Body of pancreas (tissue), 4 donors: ENCODE measurements at places on chromosomes 11 and 22. TPM values are rescaled to one million over a fixed set of nuclear protein-coding genes. Genes with fewer than 3 reads are reported as not detected.
A peak's percentile ranks its signal among the peaks of the same experiment; 100 is the strongest.

DNA sequence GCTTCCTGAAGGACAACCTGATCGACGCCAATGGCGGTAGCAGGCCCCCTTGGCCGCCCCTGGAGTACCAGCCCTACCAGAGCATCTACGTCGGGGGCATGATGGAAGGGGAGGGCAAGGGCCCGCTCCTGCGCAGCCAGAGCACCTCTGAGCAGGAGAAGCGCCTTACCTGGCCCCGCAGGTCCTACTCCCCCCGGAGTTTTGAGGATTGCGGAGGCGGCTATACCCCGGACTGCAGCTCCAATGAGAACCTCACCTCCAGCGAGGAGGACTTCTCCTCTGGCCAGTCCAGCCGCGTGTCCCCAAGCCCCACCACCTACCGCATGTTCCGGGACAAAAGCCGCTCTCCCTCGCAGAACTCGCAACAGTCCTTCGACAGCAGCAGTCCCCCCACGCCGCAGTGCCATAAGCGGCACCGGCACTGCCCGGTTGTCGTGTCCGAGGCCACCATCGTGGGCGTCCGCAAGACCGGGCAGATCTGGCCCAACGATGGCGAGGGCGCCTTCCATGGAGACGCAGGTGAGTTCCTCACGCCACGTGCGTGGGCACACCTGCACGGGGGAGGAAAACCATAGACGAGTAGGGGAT is 1.5 kb downstream of the BCR start:
- peak overlapping the region; percentile 11 for H3K4me3 ChIP-seq
- no peaks in the 10 kb centered on the region for H3K27me3 ChIP-seq
- peak overlapping the region; percentile 18 for H3K27ac ChIP-seq
- no peak for DNase-seq
- H3K4me1 ChIP-seq: peaks cover 58% of the 10 kb centered on the region

DNA sequence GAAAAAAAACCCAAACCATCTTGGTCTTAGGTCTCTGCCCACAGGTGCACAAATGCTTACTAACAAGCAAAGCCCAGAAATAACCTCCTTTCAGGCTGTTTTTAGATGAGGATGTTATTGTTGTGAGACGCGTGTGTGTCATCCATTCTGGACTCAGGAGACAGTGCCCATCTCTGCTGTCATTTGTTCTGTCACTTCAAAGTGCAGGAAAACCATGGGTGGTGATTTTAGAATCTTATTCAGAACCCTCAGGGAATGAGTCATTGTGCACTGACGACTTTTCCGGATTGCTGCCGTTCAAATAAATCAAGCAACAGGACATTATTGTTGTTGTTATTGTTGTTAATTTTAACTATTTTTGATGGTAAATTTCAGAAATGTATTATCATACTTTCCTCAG is 110.3 kb downstream of the LRRC32 start:
- no peaks in the 10 kb centered on the region for H3K27me3 ChIP-seq
- no peaks in the 10 kb centered on the region for H3K36me3 ChIP-seq
- no peak for DNase-seq
- no peaks in the 10 kb centered on the region for H3K4me1 ChIP-seq
- H3K27ac ChIP-seq: no peak overlapping the region

- H3K4me1 ChIP-seq: peaks cover 15% of the 10 kb centered on the region
- H3K4me3 ChIP-seq: no peak overlapping the region
- no peaks in the 10 kb centered on the region for H3K36me3 ChIP-seq
- H3K27me3 ChIP-seq: no peaks in the 10 kb centered on the region
- peak; percentile 28 for DNase-seq
Measured at GRCh38 chr22:50576070-50576469, 2.2 kb downstream of the CPT1B start.

DNA sequence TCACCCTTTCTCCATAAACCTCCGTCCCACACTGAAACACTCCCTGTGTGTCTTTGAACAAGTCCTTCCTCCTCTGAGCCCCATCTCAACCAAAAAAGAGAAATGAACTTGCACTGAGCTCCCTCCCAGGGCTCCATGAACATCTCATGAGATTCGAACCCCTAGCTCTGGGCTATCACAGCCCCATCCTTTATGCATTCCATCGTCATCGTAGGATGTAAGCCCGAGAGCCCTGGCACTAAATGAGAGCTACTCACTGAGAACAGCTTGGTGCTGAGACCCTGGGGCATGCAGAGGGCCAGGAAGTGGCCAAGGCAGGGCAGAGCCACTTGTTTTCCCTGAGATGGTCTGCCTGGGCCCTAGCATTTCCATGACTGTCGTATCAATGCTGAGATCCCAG is 12.9 kb upstream of the SLC43A3 start:
- no peak overlapping the region for H3K4me3 ChIP-seq
- peaks cover 6% of the 10 kb centered on the region for H3K4me1 ChIP-seq
- no peak overlapping the region for H3K27ac ChIP-seq
- H3K36me3 ChIP-seq: no peaks in the 10 kb centered on the region

- no peaks in the 10 kb centered on the region for H3K27me3 ChIP-seq
- DNase-seq: no peak
- no peak overlapping the region for H3K27ac ChIP-seq
- H3K36me3 ChIP-seq: no peaks in the 10 kb centered on the region
- H3K4me3 ChIP-seq: no peak overlapping the region
Measured at GRCh38 chr11:98104249-98104648, 916.5 kb upstream of the CNTN5 start.

- no peaks in the 10 kb centered on the region for H3K27me3 ChIP-seq
- DNase-seq: no peak
- H3K27ac ChIP-seq: no peak overlapping the region
- no peak overlapping the region for H3K4me3 ChIP-seq
Measured at GRCh38 chr22:44159221-44159620, 21.5 kb upstream of the PARVG start.

DNA sequence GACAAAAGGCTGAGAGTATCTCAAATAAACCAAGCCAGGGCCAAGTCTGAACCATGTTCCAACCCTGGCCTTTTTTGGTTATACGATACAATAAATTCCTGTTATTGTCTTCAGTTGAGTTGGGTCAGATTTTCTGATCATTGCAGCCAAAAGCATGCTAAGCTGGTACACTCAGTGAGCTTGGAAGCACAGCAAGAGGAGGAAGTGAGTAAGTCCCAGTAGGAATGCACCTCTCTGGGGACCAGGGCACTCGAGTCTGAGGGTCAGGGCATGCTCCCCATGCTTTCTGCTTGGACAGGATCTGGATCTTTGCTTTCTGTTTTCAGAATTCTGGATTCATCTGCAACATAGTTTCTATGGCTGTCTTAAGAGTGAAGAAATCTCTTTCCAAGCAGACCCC is 73.1 kb downstream of the TMPRSS5 start:
- H3K4me1 ChIP-seq: peaks cover 8% of the 10 kb centered on the region
- H3K4me3 ChIP-seq: no peak overlapping the region
- H3K27ac ChIP-seq: no peak overlapping the region

- no peak overlapping the region for H3K27ac ChIP-seq
- peaks cover 7% of the 10 kb centered on the region for H3K4me1 ChIP-seq
- H3K36me3 ChIP-seq: no peaks in the 10 kb centered on the region
- H3K4me3 ChIP-seq: no peak overlapping the region
Measured at GRCh38 chr11:110219006-110219785, 77.2 kb downstream of the RDX start.

- H3K4me3 ChIP-seq: no peak overlapping the region
- no peak for DNase-seq
- H3K27me3 ChIP-seq: no peaks in the 10 kb centered on the region
- H3K27ac ChIP-seq: no peak overlapping the region
- peaks cover 12% of the 10 kb centered on the region for H3K36me3 ChIP-seq
Measured at GRCh38 chr22:41123151-41123550, 30.8 kb downstream of the EP300 start.

DNA sequence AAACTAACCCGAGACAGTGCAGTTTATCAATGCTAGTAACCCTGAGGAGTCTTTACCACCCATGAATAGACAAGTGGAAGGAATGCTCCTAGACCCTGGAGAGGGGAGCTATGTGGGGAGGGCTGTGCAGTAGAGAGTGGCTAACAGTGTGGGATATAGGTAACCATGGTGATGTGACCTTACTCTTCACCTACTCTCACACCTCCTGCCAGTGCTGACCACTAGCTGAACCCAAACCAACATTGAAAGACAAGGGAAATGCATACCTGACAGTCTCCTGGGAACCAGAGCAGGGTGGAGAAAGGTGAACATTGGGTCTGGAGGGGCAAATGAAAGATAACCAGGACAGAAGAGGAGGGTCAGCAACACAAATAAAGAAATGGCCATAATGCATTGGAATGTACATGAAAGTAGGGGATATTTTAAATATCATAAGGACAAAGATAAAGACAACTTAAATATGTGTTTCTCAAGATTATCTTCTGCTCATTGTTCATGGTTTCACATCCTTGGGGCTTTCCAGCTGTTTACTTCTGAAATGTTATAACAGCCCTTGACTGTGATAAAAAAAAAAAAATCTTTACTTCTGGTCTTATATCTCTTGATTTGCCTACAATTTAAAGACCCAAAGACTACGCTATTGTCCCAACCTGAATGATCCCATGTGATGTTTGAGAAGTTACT is 983.3 kb upstream of the TENM4 start:
- no peak for DNase-seq
- no peaks in the 10 kb centered on the region for H3K36me3 ChIP-seq
- H3K4me1 ChIP-seq: no peaks in the 10 kb centered on the region
- no peak overlapping the region for H3K4me3 ChIP-seq
- no peaks in the 10 kb centered on the region for H3K27me3 ChIP-seq

- H3K27me3 ChIP-seq: no peaks in the 10 kb centered on the region
- no peaks in the 10 kb centered on the region for H3K4me1 ChIP-seq
- H3K36me3 ChIP-seq: no peaks in the 10 kb centered on the region
- no peak overlapping the region for H3K4me3 ChIP-seq
- no peak for DNase-seq
- H3K27ac ChIP-seq: no peak overlapping the region
Measured at GRCh38 chr11:111185266-111185665, 60.3 kb upstream of the POU2AF2 start.

- H3K27me3 ChIP-seq: no peaks in the 10 kb centered on the region
- no peak overlapping the region for H3K4me3 ChIP-seq
- H3K27ac ChIP-seq: no peak overlapping the region
- DNase-seq: no peak
Measured at GRCh38 chr22:28012832-28013460, 93.9 kb upstream of the PITPNB start.

DNA sequence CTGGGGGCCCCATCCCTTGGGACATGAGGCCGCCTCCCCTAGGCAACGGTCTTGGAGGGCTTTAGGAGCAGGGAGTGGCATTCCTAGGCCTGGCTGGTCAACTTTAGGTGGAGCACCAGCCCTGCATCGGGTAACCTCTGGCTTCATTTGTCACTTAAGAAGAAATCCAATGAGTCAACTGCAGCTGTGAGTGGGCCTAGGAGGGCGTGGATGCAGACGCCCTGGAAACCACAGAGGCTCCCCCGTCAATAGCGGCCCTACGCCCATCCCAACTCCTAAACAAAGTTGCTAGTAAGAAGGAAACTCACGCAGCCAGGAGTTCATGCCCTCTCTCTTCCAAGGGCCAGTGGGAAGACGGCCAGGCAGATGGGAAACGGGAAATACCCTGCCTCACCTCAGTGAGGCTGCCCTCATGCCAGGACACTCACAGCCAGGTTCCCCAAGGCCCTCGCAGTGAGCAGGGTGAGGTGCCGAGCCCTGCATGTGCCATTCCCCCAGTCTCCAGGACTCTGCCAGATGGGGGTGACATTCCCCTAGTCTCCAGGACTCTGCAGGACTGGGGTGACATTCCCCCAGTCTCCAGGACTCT is 20.8 kb downstream of the BID start:
- H3K27me3 ChIP-seq: no peaks in the 10 kb centered on the region
- H3K4me1 ChIP-seq: no peaks in the 10 kb centered on the region
- no peaks in the 10 kb centered on the region for H3K36me3 ChIP-seq
- no peak for DNase-seq

DNA sequence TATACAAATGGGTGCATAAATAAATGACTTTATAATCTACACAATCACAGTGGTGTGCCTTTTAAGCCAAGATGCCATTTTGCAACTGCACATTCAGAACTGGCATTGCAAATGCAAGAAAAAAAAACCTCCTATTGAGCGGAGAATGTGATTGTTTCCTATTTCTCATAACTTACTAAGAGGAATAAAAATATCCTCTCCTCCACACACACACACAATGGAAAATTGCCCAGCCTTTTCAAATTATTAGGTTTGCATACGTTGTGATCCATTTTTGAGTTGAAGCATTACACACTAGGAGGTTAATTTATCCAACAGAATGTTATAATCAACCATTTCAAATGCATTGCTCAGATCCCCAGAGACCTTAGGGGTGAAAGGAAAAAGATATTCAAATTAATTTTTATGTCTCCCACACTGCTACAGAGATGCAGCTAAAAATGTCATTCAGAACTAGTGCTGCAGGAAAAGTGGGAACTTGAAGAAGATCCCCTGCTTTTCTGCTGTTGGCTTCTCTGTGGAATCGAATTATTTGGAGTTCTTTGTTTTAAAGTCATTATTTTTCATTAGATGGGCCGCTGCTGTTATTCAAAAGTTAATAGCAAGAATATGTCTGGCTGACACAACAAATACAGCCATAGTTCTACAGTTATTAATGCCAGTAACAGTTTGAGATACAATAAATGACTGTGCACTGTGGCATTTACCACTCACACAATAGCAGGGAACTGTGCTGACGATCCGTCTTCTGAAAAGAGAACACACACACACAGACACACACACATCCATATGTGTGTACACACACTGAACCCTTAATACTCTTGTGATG is 299.9 kb upstream of the ANO5 start:
- H3K4me3 ChIP-seq: no peak overlapping the region
- H3K27ac ChIP-seq: no peak overlapping the region
- no peaks in the 10 kb centered on the region for H3K36me3 ChIP-seq
- H3K27me3 ChIP-seq: no peaks in the 10 kb centered on the region
- no peaks in the 10 kb centered on the region for H3K4me1 ChIP-seq

- peak overlapping the region; percentile 51 for H3K27ac ChIP-seq
- no peaks in the 10 kb centered on the region for H3K36me3 ChIP-seq
- no peaks in the 10 kb centered on the region for H3K27me3 ChIP-seq
- peaks cover 17% of the 10 kb centered on the region for H3K4me1 ChIP-seq
Measured at GRCh38 chr22:32534252-32535235, 59.9 kb downstream of the FBXO7 start.

- H3K27me3 ChIP-seq: no peaks in the 10 kb centered on the region
- peak; percentile 33 for DNase-seq
- peaks cover 27% of the 10 kb centered on the region for H3K4me1 ChIP-seq
- peak overlapping the region; percentile 80 for H3K4me3 ChIP-seq
- peak overlapping the region; percentile 89 for H3K27ac ChIP-seq
- H3K36me3 ChIP-seq: no peaks in the 10 kb centered on the region
Measured at GRCh38 chr22:18000441-18001039, 23.8 kb downstream of the MICAL3 start.

Gene TENM4
- total RNA-seq: 6.6 TPM

Gene GPR83
- total RNA-seq: not detected

Gene SMC1B
- not detected for total RNA-seq

Gene IL10RA
- total RNA-seq: 10.2 TPM

Gene UQCC3
- total RNA-seq: 12.9 TPM

Gene SOX10
- not detected for total RNA-seq

Gene IGLL1
- not detected for total RNA-seq
